ENCODE measurements at places on chromosomes 2 and 18. TPM values are rescaled to one million over a fixed set of nuclear protein-coding genes. Genes with fewer than 3 reads are reported as not detected.

Gene LYPD6
- 3.2 TPM for total RNA-seq

Gene CHAC2
- 10.5 TPM for total RNA-seq

Gene IL1A
- total RNA-seq = 170 TPM

DNA sequence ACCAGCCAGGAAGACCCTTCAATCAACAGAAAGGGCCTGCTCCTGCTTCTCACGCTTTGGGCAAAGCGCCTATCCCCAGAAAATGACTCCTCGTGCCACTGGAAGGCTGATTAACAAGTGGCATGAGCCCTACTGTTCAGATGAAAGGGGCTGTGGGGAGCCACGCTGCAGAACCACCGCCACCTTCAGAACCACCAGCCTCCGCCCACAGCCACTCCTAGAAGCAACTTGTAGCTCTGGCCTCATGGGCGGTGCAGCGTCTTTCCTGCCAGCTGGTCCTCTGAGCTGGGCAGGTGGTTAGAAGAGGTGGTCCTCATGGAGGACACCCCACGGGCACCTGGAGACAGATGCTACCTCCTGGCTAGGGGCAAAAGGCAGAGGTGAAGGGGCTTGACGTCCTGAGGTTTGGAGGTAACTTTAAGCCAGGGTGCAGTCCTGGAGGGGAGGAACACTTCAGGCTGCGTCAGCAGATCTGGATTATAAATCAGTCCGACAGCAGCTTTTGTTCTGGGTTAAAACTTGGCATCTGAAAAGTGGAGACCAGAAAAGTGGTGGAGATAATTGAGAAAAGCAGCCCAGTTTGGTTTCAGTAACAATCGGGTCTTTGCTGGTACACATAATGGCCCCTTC lies 861 bp upstream of the SEMA4C start:
- DNase-seq = no peak

- no peak for DNase-seq
Measured at GRCh38 chr2:72442270-72442669, 294.6 kb upstream of the CYP26B1 start.
